ENCODE measurements at places on chromosomes 13 and 19.

GRCh38 chr13:78045916-78046315 is 127.3 kb upstream of the EDNRB start:
- no peak for DNase-seq

DNA sequence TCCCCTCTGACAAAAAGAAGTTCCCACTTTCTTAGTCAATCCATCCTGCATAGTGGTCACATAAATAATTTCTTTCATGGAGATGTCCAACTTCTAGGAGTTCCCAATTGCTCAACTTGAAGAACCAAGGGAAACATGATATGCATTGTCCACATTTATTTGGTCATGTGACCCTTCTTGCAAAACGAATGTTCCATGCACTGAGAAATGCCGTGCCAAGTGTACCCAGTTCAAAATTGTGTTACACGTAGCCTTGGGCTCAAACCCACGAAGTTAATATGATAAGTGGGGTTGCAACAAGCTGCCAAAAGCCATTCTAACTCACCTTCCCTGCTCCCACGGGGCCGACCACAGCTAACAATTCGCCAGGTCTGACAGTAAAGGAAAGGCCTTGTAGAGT is 113.1 kb downstream of the ABCC4 start:
- no peak for DNase-seq

- DNase-seq, result no peak
These were observed 109.3 kb downstream of the KLF12 start for GRCh38 chr13:74024856-74025255.

- no peak for DNase-seq
These were observed 12.3 kb downstream of the CBLC start for GRCh38 chr19:44789943-44790483.

DNA sequence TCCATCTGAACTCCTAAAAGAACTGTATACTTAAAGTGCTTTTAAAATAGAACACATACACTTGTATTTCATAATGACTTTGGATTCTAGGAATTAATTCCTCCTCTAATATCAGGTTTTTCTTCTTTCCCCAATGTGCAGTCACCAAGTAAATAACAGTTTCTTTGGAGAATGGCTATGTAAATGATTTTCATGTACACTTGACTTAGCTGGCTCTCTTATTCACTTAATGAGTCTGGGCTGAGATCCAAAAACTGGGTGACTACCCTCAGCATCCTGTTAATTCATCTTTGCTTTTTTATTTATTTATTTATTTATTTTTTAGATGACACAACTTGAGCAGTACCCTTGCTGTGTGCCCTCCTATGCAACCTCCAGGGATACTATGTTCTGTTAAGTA is 1003.7 kb downstream of the SLITRK1 start:
- DNase-seq, result no peak

DNA sequence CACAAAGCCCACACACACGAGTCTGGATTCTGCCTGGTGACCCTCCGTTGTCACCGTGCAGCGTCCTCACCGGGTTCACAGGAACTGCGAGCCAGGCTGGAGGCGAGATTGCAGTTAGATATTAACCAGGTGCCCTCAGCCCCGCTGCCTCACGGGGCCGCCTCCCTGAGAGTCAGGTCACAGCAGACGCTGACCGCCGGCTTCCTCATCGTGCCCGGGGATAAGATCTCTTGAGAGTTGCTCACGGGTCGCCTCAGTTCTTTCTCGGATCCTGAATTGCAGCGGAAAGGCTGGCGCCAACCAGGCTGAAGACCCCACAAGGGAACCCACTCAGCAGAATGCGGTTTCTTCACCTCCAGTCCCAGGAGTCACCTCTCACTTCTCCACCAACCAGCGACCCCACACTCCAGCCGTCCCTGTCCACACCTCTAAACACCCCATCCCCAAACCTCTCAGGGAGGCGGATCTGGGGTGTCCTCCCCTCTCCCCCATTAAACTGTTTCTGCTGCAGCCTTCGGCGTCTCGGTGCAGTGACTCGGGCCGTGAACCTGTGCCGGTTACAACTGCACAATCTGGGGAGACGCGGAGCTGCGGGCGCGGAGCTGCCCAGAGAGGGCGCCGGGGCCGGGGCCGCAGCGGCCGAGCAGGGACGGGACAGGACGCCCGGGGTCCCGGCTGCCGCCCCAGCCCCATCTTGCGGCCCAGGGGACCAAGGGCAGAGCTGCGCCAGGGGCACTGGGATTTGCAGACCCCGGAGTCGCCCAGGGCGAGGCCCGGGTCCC is 591 bp downstream of the ZNF823 start:
- DNase-seq, result peak; percentile 73

DNA sequence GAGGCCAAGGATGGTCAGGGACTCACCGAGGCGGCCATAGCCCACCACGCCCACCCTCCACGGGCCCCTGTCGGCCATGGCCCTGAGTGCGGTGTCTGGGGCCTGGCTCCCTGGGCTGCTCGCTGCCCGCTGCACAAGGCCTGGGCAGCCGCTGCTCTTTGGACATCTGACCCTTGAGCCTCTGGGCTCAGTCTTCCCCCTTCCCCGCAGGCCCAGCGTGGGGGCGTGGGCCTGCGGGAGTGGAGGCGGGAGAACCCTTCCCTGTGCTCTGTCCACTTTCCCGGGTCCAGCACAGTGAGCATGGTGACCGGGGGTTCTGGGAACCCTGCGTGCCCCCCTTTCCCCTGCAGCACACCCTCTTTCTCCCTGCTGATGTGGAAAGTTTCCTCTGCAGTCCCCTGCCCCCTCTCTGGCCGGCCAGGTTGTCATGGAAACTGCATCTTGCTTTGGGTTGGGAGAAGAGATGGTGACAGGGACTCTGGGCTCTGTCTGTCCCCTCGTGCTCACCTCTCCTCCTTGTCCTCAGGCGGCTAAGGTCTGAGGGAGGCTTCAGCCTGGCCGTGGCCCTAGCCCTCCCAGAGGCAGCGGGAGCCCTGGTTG is at the start of gene ASPDH:
Gene ASPDH, minus strand, starts transcription at position 168 of the 600 bp plus-strand sequence. Its CDS starts 90 bp downstream, at position 78.
- no peak for DNase-seq

DNA sequence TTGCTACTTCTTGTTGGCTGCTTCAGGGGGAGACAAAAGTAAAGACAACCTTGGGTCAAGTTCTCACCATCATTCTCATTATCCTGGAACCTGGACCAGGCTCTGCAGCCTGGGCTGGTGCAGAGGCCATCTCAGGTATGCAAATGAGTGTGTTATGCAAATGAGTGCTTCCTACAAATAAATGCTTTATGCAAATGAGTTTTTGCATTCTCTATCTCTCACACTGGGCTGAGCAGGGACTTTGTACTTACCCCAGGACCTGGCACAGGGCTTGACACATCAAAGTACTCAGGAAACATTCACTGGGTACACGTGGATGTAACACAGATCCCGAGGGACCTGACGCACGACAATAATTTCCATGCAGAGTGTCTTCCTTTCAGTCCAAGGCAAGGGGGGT is 103.0 kb downstream of the DNAJC15 start:
- DNase-seq, result no peak

- DNase-seq, result no peak
These were observed 194.1 kb downstream of the USP12 start for GRCh38 chr13:26977541-26977940.

DNA sequence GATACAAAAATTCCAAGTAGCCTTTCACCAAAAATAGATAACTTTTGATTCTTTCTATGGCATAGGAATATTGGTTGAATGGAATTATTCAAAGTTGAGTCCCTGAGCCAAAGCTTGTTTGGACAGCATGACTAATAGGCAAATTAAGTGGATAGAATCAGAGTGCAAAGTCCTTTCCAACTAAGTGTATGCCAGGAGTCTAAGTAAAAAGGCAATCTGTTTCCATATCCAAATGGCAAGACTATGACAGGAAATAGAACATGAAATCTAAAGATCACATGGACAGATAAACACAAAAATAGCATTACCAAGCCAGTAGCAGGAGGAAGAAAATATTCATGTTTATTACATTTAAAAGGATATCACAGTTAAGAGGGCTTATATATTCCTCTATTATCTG is 804.6 kb downstream of the SLITRK6 start:
- DNase-seq, result no peak

GRCh38 chr13:111042661-111043226 is 72.4 kb upstream of the ARHGEF7 start:
- DNase-seq, result no peak

DNA sequence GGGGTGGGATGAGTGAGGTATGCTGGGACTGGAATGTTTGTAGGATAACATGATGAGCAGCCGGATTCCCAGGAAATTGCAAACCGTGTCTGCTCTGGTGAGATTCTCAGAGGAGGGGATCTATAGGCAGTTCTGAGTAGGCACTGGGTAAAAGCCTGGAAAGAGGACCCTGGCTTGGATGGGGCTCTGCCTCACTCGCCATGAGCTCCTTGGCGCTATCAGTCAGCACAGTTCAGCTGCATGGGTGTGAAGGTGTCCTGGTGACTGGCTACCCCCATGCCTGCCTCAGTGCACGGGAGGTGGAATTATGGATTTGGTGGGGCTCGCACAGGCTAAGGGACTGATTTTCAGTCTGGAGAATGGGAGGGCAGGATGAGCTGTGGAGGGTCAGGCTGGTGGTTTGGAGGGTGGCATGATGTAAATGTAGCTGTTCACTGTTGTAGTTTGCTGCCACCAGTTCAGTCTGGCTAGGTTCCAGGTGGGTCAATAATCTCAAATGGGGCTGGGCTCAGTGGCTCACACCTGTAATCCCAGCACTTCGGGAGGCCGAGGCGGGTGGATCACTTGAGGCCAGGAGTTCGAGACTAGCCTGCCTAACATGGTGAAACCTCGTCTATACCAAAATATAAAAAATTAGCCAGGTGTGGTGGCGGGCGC is 9.2 kb upstream of the ZNF627 start:
- DNase-seq, result no peak

- DNase-seq, result no peak
These were observed 70.7 kb downstream of the RASA3 start for GRCh38 chr13:114061744-114062143.

DNA sequence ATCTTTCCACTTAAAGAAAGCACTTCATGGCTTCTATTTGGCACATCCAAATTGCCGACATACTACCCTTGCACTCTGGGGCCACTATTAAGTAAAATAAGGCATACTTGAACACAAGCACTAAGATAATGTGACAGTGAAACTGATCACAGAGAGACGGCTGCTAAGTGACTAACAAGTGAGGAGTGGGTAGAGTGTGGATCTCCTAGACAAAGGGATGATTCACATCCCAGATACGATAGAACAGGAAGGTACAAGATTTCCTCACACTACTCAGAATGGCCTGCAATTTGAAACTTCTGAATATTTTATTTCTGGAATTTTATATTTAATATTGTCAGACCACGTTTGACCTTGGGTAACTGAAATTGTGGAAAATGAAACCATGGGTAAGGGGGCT is 1721.8 kb upstream of the SPRY2 start:
- no peak for DNase-seq

DNA sequence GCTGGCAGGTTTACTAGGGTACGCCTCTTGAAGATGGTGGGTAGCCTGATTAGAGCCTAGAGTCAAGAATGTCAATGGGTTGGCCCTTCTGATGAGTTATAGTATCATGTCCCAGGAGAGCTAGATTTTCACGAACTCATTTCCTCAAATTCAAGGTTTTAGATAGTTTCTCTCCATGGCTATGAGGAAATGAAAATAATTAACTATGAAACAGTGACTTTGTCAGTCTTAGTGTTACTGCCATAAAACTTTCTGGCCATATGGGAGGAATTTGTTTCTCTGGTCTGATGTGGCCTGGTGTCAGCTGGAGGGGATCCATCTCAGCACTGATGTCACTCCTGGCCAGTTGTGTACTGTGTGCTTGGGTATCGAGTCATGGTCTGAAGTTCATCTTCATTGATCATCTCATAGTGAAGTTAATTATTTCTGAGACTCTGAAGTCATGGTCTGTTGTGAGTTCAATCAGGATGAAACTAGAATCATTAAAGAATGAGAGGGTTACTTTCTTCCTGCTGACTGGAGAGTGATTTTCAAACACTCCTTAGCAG is 49.4 kb upstream of the TNFSF11 start:
- no peak for DNase-seq

DNA sequence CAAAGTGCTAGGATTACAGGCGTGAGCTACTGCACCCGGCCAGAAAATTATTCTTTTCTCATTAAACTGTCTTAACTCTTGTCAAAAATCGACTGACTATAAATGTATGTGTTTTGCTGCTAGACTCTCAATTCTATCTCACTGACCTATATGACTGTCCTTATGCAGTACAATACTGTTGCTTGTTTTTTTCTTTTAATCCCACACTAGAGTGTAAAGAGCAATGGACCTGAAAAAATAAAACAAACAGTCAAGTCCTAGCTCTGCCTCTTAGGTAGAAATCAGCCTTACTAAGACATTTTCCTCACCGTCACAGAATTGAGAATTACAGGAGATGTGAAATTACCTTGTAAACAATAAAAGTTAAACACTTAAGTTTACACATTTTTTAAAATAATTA is 35.1 kb downstream of the INTS6 start:
- DNase-seq, result no peak

DNA sequence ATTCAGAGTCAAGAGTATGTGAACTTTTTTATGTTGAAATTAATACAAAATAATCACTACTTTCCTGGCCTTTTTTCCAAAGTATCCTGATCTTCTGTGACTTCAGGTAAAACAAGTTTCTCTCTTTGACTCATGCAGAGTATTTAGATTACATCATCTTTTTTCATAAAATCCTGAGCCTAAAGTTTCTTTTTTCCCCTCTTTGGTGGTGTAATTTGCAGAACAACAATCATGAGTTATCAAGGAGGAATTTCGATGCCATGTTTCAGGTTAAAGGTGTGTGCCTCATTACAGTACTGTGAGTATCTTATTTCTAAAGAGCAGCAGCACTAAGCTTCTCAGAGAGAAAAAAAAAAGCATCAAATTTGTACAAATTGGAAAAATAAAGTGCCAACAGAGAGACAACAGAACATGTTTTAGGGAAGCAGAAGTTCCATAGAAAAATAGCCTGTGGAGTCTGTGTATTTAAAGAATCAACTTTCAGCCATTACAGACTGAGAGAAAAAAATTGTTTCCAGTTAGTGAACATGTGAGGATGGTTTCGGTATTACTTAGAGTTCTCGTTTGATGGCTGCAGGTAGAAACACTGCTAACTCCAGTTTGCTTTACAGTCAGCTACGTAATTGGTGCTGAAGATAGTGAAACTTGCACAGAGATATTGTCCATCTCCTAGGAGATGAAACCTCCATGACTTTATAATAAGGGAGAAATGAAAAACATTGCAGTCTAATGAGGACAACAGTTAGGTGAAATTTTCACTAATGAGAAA is 78.1 kb upstream of the PCDH9 start:
- no peak for DNase-seq

Data from ureter (tissue), 1 donor.